ENCODE measurements at places on chromosomes 4 and X.

- no peak for DNase-seq
These were observed 125.2 kb downstream of the STIM2 start for GRCh38 chr4:26985873-26986272.

DNA sequence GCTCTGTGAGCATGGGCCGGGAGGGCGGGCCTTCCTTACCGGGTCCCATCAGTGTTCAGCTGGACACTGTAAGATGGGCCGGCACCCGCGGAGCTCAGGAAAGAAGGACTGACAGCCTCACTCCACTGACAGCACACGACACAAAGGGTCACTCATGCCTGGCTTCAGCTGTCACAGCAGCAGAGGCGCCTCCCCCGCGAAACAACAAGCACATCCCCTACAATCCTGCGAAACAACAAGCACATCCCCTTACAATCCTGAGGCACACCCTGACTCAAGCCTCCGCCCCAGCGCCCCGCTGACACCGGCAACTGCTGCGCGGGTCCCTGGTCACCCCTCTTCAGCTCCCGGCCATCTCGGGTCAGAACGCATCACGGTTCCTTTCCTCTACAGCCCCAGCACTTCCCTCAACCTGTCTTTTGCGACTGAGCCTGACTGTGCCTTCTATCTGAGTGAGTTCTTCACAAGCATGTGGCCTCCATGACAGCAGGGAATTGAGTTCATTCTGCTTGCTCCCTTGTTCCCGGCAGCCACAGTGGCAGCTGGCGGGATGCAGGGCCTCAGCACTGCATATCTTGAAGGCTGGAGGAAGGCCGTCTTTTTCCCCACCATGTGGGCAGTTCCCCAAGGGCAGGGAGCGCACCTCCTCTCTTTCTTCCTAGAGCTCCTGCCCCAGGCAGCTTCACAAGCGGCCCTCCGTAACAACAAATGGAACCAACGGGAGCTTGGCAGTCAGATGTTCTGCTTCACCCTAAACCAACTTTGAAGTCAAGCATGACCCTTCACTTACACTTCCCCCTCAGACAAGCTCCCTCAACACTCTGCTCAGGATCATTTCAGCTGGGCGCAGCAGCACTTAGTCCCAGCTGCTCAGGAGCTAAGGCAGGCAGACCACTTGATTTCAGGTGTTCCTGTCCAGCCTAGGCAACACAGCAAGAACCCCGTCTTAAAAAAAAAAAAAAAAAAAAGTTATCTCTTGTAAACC lies 39.6 kb downstream of the SCD5 start:
- no peak for DNase-seq

DNA sequence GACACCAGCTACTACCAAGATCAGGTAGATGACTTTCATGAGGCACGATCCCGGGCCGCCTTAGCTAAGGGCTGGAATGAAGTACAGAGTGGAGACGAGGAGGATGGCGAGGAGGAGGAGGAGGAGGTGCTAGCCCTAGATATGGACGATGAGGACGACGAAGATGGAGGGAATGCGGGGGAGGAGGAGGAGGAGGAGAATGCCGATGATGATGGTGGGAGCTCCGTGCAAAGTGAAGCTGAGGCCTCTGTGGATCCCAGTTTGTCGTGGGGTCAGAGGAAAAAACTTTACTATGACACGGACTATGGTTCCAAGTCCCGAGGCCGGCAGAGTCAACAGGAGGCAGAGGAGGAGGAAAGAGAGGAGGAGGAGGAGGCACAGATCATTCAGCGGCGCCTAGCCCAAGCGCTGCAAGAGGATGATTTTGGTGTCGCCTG lies 481 bp downstream of the UTP3 start:
- DNase-seq: no peak

DNA sequence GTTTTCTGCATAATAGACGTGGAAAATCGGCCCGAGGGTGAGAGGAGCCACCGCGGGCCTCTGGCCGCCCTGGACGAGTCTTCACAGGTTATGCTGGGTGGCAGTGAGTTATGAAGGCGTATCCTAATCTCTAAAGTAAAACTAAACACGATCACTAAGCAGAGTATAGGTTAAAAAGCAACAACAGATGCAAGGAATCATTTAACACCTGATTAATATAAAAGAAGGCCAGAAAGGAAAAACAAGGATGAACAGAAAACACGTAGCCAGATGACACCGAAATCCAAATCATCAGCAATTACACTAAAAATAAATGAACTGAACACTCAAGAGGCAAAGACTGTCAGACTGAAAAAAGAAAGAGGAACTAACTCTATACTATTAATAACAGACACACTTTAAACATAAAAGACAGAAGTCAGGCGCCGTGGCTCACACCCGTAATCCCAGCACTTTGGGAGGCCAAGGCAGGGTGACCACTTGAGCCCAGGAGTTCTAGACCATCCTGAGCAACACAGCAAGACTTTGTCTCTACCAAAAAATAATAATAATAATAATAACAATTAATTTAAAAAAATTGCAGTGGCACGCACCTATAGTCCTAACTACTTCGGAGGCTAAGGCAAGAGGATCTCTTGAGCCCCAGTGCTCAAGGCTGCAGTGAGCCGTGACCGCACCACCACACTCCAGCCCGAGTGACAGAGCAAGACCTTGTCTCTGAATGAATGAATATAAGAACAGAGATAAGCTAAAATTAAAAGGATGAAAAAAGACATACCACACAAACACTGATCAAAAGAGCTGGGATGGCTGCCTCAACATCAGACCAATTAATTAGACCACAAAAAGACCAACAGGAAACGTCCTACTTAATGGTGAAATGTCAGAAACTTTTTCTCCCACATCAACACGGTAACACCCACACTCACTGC lies 30.0 kb downstream of the CTBP1 start:
- DNase-seq: no peak

DNA sequence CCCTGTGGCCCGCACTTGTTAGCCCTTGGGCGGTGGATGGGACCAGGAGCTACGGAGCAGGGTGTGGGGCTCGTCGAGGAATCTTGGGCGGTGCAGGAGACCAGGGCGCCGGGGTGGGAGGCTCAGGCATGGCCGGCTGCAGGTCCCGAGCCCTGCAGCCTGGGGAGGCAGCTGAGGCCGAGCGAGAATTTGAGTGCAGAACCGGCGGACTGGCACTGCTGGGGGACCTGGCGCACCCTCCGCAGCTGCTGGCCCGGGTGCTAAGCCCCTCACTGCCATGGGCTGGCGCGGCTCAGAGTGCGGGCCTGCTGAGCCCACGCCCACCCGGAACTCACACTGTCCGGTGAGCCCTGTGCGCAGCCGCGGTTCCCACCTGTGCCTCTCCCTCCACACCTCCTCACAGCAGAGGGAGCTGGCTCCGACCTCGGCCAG lies 73.6 kb upstream of the TLL1 start:
- no peak for DNase-seq

DNA sequence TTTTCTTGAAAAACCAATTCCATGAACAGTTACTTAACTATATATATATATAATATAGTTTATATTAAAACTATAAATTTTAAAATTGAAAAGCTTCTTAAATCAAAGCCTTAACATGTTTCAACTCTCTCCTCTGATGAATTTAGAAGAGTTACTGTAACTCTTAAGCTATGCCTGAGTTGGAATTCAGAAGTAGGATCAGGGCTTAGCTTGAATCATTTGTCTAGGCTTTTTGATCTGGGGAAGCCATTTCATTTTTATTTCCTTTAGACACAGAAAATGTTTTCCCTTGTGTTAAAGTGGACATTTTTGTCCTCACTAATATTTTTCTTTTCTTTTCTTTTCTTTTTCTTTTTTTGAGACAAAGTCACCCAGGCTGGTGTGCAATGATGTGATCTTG lies 40.4 kb upstream of the PDLIM5 start:
- no peak for DNase-seq

- DNase-seq: no peak
These were observed 12.9 kb downstream of the TMEM131L start for GRCh38 chr4:153479101-153479500.

- no peak for DNase-seq
These were observed 226.3 kb upstream of the VCX3A start for GRCh38 chrX:6761251-6761650.

- no peak for DNase-seq
These were observed 86.2 kb upstream of the RPS6KA3 start for GRCh38 chrX:20352935-20353336.

DNA sequence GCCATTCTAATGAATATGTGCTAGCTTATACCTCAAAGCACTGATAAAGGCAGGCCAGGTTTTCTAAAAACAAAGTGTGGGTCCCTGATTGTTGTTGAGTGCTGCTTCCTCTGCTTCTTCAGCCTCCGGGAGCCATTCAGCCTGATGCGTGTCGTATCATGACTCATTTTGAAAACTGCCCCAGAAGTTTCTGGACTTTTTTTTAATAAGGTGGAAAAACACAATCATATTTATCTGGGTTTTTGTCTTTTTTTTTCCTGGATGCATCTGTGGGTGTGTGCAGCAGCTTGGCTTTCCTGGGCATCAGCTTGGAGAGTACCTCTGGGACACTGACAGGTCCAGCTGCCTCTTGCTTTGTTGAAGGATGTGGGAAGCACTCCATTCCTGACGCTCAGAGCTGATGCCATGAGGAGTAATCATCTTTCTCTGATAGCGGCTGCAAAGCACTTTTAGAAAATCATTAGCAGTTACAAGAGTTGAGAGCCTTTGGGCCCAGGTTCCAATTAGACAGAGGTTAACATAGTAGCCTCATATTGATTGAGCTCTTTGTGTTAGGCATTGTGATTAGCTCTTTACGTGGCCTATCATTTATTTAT lies 66.9 kb downstream of the PARM1 start:
- DNase-seq: no peak

DNA sequence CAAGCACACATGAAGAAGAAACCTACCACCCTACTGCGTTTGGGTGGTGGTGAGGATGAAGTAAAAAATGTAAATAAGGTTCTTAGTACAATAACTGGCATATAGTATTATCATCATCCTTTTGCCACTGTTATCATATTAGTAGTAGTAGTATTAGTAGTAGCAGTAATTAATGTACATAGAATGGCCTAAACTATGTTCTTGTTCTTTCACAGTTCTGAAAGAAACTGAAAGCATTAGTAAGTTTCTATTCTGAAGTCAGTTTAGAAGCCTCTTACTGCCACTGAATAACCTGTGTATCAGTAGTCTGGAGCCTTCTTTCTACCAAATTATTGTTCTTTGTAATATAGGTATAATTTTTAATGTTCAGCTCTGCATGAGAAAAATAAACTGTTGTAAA lies 21.0 kb downstream of the COL4A6 start:
- no peak for DNase-seq

DNA sequence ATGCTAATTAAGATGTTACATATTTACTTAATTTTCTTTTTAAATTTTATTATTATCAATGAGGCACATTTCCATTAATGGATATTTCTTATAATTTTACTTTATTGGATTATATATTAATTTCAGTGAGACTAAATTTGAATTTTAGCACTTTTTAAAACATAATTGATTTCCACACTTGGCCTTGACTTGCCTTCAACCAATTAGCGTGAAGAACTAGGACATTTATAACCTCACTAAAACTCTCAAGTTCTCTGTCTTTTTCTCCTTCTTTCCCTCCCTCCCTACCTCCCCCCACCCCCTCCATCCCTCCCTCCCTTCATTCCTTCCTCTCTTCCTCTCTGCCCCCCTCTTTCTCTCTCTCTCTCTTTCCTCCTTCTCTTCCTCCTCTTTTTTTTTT lies 1618.1 kb downstream of the C4orf33 start:
- DNase-seq: no peak

GRCh38 chrX:119759248-119759766 lies 919 bp downstream of the SOWAHD start:
- DNase-seq: no peak

DNA sequence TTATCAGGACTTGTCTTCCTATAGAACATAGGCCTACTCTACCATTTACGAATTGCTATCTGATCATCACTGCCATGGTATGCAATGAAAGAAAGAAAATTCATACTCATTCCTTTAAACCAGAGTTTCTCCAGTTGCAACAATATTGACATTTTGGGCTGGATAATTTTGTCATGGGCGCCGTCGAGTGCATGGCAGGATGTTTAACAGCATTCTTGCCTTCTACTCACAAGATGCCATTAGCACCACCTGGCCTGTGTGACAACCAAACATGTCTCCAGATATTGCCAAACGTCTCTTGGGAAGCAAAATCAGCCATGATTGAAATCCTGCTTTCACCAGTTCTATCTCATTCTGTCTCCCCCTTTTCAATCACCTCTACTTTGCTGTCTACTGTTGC lies 63.6 kb upstream of the ARHGAP24 start:
- DNase-seq: no peak

GRCh38 chr4:173934201-173934600 lies 349.3 kb downstream of the FBXO8 start:
- DNase-seq: no peak

GRCh38 chr4:180757927-180758326 lies 1485.3 kb upstream of the TENM3 start:
- DNase-seq: no peak

DNA sequence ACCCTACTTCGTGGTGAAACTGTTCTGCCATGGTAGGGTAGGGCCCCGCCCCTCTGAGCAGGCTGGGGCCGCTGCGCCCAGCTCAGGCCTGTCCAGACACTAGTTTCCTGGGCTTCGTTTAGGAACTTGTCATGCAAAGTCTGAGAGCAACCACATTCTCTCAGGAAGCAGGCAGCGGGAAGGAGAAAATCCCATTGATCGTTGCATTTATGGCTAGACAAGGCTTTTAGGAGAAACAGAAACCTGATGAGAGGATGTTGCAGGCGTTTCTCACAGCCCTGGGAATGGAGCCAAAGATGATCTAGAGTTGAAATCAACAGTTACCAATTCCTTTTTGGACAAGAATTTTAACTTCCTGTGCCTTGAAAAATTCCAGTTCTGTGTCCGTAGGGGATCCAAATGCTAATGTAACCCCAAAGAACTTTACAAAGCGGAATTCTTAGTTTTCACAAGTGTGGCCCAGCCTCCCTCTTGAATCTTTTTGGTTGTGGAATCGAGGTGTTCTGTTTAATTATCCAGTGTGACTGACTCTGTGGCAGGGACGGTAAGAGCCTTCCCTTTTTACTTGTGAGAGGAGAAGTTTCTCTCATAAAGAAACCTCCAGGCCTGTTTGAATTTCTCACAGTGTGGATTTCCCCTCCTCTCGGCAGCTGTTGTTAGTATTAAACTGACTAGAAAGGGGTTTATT lies 4.5 kb upstream of the CXCL9 start:
- DNase-seq: no peak

DNA sequence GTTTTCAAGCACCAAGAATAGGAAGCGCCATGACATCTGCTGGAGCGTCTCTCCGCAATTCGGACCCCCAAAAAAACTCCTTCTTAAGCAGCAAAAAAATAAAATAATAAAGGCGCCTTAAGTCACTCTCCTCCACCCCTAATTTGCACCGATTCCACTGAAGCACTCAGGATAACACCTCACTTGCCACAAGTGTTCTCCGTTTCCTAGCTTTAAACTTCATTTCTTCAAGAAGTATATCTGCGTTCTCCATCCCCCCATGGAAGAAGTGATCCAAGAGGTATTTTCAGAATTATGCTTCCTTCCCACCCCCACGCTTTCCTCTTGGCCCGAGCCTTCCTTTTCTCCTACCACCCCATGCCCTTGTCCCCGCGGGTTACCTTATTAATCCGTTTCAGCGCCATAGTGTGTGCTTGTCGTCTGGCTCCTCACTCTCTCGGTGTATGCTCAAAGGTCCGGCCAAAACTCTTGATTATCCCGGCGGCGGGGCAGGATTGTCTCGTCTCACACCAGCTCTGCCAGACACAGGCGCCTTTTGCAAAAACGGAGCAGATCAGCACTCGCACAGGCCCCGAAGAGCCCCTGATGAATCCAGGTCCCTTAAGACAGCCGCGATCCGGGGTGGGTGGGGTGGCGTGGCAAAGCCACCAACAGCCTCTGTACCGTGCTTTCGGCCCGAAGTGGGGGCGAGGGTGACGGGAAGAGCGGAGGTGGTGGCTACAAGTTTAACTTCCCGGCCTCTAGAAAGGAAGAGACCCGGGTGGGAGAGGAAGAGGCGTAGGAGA lies 1.1 kb downstream of the UBE2D3 start:
- no peak for DNase-seq

GRCh38 chrX:26146024-26146423 lies 7.9 kb downstream of the MAGEB18 start:
- no peak for DNase-seq

Data from NCI-H460 (cell line).